ENCODE measurements at places on chromosomes 7 and 10.

DNA sequence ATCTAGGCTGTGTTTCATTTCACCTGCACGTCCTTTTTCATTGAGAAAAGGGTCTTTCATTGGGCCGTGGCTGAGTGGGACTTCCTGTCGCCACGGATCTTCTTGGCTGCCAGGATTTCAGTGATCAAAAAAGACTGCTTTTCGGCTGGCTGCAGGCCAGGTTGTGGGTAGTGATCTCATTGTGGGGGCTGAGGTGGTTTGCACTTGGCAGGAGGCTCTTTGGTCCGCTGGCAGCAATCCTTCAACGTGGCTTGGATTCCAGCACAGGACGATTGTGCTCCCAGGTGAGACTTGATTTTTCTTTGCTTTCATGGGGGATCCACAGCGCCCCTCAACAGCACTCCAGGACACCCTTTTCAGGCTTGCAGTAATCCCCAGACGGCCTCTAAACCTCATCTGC is 29.0 kb upstream of the ZNF273 start:
- no peak for DNase-seq

GRCh38 chr10:104260775-104261115 is 6.1 kb downstream of the GSTO1 start:
- DNase-seq, result no peak

GRCh38 chr7:64890761-64891362 is 12.2 kb upstream of the ZNF273 start:
- no peak for DNase-seq

GRCh38 chr10:11285171-11285570 is 267.5 kb downstream of the CELF2 start:
- no peak for DNase-seq

GRCh38 chr7:17580856-17581255 is 282.4 kb downstream of the AHR start:
- no peak for DNase-seq

DNA sequence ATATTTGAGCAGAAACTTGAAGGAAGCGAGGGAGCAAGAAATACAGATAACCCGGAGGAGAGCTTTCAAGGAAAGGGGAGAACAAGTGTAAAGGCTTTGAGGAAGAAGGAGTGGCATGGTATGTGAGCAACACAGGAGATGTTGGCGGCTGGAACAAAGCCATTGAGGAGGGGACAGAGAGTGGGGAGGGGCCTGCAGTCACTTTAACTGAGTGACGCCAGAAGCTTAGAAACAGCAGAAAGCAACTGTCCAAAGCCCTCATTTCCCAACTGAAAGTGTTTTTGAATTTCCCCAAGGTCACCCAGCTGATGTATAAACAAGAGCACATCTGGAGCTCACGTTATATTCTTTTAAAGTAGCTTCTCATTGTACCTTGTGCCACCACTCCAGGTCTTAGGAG is 19.1 kb downstream of the AUTS2 start:
- no peak for DNase-seq
